AG04450 (cell line): ENCODE measurements at places on chromosomes 3 and 15.

- DNase-seq, result no peak
Measured at GRCh38 chr3:10501664-10502052, 3.7 kb downstream of the ATP2B2 start.

DNA sequence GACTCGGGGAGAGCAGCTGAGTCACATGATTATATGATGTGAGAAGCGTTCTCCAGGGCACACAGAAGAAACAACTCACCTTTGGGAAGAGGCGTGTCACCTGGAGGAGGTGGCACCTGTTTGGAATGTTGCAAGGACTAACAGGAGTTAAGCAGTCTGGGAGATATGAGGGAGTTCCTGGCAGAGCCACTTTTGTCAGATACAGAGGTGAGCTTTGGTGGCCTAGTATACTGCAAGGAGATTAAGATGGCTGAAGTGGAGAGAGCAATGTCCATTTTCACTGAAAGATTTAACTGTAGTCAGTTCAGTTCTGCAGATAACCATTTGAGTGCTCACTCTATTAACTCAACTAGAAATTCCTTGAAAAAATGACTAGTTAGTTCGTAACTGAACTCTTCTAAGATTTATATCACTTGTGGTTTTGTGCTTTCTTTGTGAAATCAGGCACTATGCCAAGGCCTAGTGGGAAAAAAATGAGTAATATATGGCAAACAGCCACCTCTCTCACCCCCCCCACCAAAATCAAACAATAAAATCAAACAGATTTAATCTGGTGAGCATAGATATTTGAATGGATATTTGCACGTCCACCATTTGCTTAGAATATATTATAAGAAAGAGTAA lies 61.3 kb downstream of the CRYBG3 start:
- DNase-seq, result no peak

DNA sequence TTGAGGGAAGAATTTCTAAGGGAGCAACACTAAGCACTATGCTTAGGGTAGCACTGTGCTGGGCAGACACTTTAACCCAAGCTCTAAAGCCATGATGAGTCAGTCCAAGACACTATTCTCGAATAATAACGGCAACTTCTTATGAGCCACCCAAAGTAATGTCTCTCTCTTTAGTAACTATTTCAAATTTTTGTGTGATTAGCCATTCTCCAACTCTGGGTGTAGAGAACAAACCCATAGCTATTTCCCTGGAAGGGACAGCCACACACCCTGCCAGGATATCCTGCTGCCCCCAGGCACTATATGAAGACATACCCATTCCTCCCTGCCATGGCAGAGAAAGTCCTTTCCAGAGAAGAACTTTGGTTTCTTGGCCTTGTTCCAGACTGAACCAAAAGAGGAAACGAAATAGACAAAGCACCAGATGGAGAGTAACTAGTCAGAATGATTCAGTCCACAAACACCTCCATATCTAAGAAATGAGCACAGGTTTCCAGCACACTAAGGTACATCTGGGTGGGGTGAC lies 384.9 kb upstream of the THBS1 start:
- no peak for DNase-seq

DNA sequence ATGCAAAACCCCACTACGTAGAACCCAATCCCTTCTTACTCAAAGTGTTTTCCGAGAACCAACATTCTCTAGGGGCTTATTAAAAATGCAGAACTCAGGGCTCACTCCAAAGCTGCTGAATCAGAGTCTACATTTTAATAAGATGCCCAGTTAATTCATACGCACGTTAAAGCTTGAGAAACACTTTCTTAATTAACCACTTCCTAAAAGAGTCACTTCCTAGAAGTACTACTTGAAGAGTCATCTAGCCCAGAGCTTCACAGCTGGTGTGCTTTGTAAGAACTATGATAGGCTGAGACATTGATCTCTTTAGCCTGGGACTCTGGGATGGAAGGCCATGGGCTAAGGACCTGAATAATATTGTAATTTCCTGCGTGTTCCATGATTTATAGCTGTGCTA lies 9.0 kb downstream of the COL6A5 start:
- no peak for DNase-seq

GRCh38 chr3:16254916-16255315 lies 9.8 kb downstream of the DPH3 start:
- DNase-seq, result no peak

GRCh38 chr3:101868534-101869464 lies 19.5 kb downstream of the NFKBIZ start:
- DNase-seq, result no peak

DNA sequence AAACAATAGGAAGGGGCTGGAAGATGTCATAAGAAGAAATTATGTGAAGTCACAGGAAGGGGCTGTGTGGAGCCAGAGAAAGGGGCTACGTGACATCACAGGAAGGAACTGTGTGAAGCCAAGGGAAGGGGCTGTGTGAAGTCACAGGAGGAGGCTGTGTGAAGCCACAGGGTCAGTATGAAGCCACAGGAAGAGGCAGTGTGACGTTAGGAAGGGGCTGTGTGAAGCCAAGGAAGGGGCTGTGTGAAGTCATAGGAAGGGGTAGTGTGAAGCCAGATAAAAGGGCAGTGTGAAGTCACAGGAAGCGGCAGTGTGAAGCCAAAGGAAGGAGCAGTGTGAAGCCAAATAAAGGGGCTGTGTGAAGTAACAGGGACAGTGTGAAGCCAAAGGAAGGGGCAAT lies 32.5 kb downstream of the GASK1A start:
- DNase-seq, result no peak

- DNase-seq, result no peak
Measured at GRCh38 chr15:78942741-78943140, 2.1 kb downstream of the CTSH start.

DNA sequence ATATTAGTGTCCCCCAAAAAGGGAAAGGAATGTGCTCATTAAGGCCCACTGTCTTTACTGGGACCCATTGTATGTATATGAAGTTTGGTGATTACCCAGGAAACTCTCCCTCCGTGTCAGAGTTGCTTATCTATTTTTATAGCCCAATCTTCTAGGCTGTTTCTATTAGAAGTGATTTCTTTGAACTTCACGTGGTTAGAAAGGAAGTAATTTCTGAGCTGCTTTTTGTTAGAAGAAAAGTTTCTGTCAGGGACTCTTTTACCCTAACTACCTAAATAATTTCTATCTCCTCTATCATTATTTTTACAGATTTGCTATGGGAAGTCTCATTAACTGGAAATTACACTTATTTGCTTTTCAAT lies 17.7 kb upstream of the SENP7 start:
- DNase-seq, result no peak

- no peak for DNase-seq
Measured at GRCh38 chr3:101810022-101810418, 31.0 kb downstream of the NXPE3 start.

DNA sequence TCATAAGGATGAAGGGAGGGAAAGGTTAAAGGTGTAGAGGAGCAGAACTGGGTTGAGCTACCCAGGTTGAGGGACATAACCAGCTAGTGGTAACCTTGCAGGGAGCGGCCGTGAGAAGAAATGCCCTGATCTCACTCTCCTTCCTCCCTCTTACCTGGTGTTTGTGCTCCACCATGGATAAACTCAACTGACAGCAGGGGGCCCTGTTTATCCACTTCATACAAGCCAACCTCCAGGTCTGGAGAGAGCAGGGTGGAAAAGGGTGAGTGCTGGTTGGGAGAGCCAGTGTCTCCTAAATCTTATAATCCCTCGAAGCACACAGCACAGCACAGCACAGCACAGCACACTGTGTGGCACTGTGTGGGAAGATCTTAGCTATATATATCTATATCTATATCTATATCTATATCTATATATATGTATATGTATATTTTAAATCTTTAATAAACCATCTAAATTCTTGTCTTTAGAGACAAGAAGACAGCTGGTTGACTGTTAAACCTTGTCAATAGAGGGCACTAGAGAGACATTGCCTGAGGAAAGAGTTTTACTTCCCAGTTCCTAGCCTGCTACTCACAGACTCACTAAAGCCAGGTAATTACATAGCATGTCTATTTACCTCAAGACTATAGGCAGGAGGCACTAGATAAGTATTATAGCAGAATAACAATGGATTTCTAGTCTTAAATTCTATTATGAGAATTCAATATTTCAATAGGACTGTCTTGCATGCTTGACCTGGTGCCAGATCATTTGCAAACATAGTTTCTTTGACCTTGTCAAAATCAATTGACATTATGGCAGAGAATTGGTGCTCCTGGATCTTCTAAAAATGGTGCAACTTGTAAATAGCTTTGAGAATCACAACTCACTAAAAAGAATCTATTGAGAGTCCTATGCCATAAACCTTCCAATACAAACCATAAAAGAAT lies 21.7 kb upstream of the FMN1 start:
- DNase-seq, result no peak

DNA sequence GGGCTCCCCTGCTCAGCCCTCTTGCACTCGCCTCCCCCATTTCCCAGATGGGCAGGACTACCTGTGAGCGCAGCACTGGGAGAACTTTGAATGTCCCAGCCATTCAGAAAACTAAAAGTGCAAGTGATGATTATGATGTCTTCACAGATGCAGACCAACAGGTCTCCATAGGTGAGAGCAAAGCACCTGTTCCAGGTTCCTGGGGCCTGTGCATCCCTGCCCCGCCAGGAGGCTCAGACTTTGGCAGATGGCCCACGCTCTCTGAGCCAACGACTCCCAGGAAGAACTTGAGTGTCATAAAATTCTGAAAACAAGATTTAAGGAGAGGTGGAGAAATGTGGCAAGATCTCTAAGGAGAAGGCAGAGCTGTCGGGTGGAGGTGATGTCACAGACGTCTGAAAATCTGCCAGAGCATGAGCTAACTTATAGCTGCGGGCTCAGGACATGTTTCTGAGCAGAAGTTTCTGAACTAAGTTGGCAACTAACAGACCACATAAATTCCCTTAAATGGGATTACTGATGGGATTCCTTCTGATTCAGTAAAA lies 110.8 kb upstream of the IGF1R start:
- no peak for DNase-seq

DNA sequence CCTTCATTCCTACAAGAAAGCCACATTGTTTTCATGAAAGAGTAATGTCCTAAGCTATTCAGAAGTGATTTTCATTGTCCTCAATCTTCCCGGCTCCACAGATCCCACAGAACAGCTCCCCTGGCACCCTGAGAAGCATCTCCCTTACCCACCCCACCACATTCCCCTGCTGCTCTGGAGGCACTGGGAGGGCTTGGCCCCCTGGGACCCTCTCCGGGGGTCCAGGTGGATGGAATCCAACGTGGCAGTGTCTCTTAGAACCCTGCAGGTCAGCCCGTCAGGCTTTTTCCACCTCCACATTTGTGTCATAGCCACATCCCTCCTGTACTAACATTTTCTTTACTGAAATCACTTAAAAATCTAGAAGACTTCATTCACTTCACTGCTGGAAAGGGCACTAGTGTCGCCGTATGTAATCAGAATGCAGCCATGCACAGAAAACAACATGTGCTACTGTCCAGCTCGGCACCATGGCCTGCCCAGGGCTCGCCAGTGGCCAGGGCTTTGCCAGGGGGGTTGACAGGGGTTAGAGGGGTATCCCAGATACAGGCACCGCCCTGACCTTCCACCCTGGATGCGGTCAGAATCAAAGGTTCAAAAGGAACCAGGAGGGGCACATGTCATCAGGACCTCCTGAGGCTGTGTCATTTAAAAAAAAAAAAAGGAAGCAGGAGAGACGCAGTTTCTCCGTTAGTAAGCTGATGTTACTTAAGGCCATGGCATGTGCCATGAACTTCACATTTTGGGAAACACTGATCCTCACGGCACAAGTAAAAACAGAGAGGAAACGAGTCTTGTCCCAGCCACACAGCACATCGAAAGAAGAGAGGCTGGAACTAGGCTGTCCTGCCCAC lies 106.3 kb downstream of the LSM3 start:
- no peak for DNase-seq
